ENCODE measurements at places on chromosomes 2 and 18.

- DNase-seq, result no peak
These were observed 129.7 kb downstream of the LAMA3 start for GRCh38 chr18:23819001-23819400.

DNA sequence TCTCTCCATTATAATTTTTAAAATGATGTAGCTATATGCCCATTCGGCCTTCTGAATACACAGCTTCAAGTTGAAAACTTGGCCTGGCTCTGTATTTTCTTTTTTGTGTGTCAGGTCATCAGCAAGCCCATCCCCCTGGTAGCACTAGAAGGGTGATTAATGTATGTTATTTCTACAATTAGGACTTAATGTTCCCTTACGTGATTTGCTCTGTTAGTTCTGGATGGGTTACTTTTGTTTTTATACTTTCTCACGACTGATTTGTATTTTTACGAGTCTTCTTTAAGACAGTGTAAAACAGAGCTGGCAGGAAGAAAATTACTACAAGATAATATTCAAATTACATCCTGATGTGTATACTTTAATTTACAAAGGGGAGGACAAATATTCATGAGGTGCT, 88.4 kb upstream of the RGPD4 start:
- no peak for DNase-seq

GRCh38 chr2:42964439-42965083, 172.2 kb upstream of the HAAO start:
- DNase-seq, result no peak

DNA sequence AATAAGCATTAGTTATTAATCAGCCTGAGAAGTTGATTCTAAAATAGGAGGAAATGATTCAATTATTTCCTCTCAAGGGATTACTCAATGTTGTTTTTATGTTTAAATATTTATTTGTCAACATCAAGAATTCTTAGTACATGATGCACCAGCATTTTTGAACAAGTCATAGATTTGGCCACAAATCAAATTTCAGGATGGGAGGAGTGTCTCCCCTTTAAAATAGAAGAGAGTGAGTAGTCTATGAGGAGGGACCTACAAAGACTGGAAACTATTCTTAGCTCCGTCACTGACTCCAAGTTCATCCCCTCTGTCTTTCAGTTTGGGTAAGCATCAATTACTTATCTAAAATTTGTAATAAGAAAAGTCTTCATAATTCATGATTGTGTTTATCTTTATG, 18.6 kb upstream of the IL18R1 start:
- no peak for DNase-seq

GRCh38 chr2:73703675-73704074, 33.5 kb downstream of the TPRKB start:
- no peak for DNase-seq

GRCh38 chr18:45197526-45197970, 417.7 kb upstream of the SLC14A2 start:
- DNase-seq, result no peak

GRCh38 chr2:55236992-55237543, 4.6 kb downstream of the RPS27A start:
- no peak for DNase-seq

DNA sequence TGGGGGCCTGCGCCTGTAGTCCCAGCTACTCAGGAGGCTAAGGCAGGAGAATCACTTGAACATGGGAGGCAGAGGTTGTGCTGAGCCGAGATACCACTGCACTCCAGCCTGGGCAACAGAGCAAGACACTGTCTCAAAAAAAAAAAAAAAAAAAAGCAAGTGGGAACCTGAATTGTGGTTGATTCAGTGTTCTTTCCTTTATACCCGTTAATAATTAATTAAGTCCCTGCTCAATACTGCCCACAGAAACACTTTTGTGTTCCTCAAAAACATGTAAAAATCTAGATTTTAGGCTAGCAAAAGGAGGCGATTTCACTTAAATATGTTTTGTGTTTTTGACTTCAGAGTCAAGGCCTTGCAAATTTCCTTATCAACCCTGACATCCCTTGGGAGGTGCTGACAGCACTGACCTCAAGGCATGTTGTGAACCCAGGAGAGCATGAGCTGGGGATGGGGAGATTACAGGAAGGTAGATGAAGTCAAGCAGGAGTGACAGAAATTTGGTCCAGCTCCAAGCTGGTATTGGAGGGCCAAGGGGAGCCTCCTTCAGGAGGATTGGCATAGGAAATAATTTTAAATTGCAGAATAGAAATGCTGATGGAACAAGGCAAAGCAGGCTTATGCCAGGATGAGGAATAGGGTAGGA, 89.0 kb upstream of the PNPT1 start:
- no peak for DNase-seq

DNA sequence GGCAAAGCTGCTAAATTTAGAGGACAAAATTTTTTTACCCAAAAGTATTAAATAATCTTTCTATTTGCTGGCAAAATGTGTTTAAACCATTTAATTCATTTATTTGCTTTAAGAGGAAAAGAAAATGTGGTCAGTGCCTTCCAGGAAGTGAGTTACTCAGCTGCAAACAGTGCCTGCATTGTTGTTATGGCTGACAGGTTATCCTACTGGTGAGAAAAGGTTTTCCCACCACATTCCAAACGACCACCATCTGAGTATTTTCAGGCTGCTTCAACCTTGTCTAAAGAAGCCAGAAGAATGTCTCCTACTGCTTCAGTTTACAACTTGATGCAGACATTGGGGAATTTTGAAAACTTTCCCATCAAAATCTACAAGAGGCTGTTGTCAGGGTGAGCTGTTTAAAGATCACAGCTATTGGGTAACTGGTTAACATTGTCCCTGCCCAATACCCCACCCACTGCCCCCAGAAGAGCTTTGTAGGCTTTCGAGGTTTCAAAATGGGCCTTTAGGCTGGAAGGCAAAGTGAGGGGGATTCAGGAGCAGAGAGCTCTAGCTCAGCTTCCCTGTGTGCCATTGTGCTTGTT, 461.3 kb upstream of the FANCL start:
- no peak for DNase-seq

DNA sequence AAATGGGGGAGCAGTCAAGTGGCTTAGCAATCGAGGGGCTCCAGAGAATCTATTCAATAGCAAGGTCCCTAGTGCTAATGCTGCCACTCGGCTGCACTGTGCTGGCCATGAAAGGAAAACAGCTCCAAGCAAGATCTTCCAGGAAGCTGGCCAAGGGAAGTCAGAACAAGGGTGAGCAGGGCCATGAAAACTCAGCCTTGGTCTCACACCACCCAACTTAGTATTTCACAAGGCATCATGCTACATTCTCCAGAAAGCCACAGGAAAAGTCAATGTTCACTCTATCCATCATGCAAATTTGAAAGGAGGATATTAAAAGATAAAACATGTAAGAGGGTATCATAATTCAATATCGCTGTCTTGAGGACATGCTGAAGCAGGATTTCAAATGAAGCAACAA, 35.7 kb downstream of the NRP2 start:
- DNase-seq, result no peak

- no peak for DNase-seq
These were observed 137.1 kb upstream of the RMP24 start for GRCh38 chr18:35835366-35835765.

DNA sequence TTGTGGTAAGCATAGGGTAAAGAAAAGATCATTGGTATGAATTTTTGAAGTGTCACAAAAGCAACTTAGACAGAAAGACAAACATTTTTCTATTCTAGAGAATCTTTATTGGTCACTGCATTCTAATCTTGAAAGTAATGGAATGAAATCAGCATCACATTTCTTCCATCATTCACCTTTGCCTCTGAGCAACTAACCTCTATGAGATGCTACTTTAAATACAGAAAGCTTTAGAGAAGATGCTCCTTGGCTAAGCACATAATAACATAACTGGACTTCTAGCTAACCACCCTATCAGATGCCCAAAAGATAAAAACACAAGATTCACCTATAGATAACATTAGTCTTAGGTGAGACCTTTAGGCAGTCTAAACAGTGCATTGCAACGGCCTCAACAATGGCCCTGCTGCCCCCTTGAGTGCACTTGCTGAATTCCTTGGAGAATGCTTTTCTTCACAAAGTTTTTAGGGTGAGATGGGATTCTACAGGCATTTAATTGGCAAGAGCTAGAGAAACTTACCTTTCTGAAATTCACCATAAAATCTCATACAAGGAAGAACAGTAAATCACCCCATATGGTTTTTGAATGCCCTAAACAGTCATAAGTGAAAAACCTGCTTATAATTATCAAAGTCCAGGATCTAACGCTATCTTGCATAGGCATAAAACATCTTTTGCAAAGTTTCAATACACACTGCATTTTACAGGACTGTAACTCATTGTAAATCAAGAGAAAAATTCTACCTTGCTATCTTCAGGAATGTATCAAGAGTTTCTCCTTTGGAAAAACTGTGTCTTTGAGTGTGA, 791.3 kb upstream of the CHAC2 start:
- DNase-seq, result no peak

- no peak for DNase-seq
These were observed 192.8 kb downstream of the ANKRD30B start for GRCh38 chr18:14940735-14941134.

DNA sequence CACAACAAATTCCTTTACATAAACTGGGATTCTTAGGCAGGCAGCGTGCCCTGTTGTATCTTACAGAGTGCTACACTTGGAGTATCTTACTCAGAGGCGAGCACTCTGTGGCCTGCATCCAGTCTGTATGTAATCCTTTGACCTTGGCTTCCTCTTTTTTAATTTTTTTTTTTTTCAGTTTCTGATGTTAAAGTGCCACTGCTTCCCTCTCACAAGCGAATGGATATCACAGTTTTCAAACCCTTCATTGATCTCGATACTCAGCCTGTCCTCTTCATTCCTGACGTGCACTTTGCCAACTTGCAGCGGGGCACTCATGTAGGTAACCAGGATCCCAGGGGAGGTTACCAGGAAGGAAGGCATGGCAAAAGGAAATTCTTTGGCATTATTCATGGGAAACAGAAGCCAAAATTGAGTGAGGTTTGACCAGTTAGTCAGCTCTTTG, 40.4 kb downstream of the GRHL1 start:
- no peak for DNase-seq

GRCh38 chr18:75213611-75214331, 3.2 kb downstream of the TSHZ1 start:
- no peak for DNase-seq

DNA sequence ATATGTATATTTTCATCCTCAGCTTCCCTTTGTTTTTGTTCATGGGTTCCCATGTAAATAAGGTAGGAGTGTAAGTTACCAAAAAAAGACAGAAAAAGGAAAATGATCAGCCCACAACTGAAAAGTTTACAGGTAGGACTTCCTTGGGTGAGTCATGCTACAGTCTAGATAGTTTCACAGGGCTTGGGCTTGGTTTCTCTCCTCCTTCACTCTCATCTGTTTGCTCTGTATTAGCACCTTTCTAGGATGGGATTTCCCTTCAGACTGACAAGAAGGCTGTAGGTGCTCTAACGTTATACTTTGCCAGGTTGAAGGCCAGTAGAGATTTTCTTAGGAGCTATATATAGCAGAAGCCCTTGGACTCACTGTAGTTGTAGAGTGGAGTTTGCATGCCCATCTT, 57.9 kb downstream of the FAM171B start:
- DNase-seq, result no peak

DNA sequence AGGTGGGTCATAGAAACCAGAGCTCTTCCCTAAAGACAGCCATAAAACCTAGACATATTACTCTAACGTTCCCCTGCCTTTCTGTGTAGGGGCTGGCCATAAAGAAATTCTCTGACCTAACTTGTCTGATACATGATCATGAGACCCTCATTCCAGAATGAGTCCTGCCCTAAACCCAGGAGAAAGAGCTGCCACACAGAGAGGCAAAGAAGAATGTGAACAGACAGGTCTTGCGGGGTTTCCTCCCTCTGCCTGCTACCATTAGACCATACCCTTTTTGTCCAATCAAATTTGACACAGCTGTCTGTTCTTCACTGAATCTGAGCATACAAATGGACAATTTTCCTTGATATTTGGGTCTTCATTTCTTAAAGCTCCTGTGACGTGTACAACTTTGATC, 198.8 kb upstream of the LHCGR start:
- DNase-seq, result no peak

GRCh38 chr2:69017835-69018234, 4.9 kb downstream of the ANTXR1 start:
- no peak for DNase-seq

- no peak for DNase-seq
These were observed 220.4 kb upstream of the FOSL2 start for GRCh38 chr2:28172114-28172898.

DNA sequence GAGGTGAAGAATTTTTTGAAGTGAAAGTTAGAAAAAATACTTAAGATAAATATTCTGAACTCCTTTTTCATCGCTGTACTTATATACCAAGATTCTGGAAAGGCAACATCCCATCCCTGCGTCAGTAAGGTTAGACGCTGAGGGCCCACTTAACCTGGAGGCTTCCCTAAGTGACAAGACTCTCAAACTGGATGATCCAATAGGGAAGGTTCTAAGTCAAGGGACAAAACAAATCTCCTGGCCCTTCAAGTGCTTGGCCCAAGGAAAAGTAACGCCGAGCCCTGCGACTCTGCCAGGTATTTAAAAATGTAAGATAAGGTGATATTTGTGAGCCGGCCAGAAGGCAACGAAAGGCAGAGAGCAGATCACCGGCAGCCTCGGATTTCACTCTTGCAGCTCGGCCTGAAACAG, 1.3 kb downstream of the STK39 start:
- no peak for DNase-seq

DNA sequence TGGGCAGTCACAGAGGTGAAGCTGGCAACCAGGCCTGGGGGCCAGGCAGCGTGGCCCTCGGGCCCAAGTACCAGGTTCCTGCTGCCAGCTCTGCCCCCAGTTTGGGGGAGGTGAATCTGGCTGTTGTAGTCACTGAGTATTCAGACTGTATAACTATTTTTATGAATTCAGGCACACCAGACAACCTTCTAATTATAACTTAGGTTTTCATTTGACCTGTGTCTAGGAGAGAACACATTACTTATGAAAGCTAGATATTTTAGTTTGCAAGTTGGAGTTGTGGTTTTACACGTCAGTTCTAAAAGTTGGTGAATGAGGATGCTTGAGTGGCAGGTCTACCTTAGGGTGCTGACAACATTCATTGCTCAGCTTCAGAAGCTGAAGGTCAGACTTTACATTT, 71.7 kb downstream of the LIMS1 start:
- DNase-seq, result no peak

GRCh38 chr2:70454936-70455544, 98.6 kb downstream of the TGFA start:
- no peak for DNase-seq

DNA sequence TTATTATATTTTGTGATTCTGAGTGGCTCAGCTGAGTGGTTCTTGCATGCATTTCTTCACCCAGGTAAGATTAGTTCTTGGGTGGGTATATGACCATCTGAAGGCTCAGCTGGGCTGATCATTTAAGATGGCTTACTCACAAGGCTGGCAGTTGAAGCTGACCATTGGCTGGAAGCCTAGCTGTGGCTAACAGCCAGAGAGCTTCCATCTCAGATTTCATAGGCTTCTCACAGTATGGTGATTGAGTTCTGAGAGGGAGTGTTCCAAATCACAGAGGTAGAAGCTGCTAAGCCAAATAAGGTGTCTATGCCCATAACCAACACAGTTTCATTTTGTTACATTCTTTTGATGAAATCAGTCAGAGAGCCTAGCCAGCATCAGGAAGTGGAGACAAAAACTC, 117.4 kb upstream of the RPRM start:
- no peak for DNase-seq
